ENCODE measurements at places on chromosomes 5 and 9. TPM values are rescaled to one million over a fixed set of nuclear protein-coding genes. Genes with fewer than 3 reads are reported as not detected.

DNA sequence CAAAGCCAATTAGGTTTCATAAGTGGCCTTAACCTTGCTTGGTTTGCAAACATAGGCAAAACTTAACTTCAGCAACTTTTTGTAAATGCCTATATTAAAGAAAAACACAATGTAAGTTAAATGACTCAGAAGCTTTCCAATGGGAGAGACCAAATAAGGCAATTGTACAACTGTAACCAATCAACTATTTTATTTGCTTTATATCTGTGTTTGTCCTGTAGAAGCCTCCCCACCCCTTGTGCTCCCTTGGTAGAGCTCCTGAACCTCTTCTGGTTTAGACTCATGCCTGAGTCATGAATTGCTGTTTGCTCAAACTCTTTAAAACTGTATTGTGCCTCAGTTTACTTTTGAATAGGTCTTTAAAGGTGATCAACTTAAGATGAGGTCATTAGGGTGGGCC is 3.0 kb upstream of the C1QTNF3 start:
- DNase-seq = no peak
- no peaks in the 10 kb centered on the region for H3K36me3 ChIP-seq
- no peaks in the 10 kb centered on the region for H3K27me3 ChIP-seq
- no peak overlapping the region for H3K4me3 ChIP-seq
- H3K4me1 ChIP-seq = peaks cover 14% of the 10 kb centered on the region

DNA sequence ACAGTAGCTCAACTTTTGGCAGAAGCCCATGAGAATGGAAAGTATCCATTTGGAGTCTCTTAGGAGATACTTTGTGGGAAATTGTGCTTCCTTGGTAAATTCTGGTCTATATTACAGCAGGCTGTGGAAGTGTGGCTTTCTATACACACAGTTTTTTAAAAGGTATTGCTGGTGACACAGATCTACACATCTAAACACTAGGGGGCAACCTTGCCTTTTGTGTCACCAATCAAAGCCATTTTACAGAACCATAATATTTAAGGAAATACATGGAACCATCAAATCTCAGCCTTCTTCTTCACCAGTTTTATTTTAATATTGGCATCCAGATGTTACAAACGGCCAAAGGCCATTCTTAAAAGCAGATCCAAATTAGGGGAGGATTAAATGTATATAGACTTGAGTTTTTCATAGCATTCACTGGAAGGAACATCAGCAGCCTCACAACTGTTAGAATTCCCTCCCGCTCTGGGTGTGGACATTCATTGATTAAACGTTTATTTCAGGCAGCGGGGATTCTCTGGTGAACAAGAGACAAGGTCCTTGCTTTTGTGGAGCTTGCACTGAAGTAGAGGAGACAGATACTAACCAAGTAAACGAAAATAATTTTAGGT is 132.4 kb upstream of the EPB41L4A start:
- no peak overlapping the region for H3K27ac ChIP-seq
- no peaks in the 10 kb centered on the region for H3K27me3 ChIP-seq
- no peak overlapping the region for H3K4me3 ChIP-seq
- H3K4me1 ChIP-seq = no peaks in the 10 kb centered on the region
- H3K36me3 ChIP-seq = no peaks in the 10 kb centered on the region
- no peak for DNase-seq

IFNW1 gene
- total RNA-seq = not detected

DNA sequence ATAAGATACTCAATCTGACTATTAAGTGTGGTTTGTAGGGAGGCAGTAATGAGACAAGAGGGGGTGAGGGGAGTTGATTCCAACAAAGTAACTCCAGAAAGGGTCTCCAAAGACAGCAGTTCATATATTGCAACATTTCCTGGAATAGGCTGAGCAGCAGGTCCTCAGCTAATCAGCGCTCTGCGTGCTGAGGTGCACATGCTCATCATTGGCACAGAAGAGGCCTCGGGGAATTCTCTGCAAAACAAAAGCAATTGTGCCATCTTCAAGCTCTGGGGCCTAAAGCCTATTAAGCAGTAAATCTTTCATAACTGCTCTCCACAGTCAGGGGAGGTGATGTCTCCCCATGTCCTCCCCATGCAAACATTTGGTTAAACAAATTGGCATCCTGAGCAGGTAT is 357.3 kb downstream of the SPOCK1 start:
- H3K27me3 ChIP-seq = no peaks in the 10 kb centered on the region
- H3K4me1 ChIP-seq = no peaks in the 10 kb centered on the region
- H3K27ac ChIP-seq = no peak overlapping the region
- DNase-seq = no peak
- H3K4me3 ChIP-seq = no peak overlapping the region

DNA sequence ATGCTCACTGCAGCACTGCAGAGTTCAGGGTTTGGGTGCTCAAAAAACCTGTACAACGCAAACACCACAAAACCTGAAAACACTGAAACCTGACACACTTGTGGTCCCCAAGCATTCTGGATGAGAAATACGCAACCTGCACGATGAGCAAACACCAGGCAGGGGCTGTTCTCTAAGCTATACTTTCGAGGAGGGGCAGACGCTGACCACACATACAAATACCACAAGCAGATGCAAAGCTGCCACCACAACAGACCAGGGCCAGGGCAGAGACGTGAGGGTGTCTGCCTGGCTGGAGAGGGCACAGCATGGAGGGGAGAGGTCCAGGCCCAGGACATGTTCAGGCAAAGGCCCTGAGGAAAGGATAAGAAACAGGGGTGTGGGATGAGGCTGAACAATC is 23.0 kb downstream of the BARHL1 start:
- H3K27me3 ChIP-seq = no peaks in the 10 kb centered on the region
- H3K4me1 ChIP-seq = no peaks in the 10 kb centered on the region
- H3K36me3 ChIP-seq = peaks cover 11% of the 10 kb centered on the region
- no peak for DNase-seq

GFRA3 gene
- total RNA-seq = not detected

DNA sequence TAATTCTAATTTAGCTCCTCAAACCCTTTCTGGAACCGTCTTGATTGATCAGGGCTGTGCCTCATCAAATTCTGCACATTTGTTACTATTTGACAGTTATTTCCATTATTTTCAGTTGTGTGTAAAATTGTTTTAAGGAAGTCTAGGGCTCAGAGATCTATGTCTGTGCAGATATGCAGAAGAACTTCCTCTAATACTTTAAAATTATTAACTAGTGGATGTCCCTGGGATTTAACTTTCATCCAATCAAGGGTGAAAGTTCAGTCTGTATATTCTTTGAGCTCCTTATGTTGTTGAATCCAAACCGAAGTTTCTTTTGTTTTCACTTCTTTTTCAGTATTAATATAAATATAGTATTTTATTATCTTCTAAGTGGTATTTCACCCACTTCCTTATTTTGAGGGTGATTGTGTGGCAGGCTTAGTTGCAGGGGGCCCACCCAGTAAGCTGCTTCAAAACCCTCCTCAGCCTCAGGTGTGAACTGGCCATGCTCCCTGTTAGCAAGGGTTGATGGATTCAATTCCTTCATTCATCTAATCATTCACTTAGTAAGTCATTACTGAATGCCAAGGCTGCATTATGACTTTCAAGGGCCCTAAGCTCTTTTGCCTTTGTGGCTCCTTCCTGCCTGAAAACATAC is 2.1 kb upstream of the CAMLG start:
- H3K27ac ChIP-seq = no peak overlapping the region
- no peaks in the 10 kb centered on the region for H3K27me3 ChIP-seq
- no peaks in the 10 kb centered on the region for H3K36me3 ChIP-seq
- DNase-seq = no peak

PCDHGB6 gene
- total RNA-seq = 2.9 TPM

DNA sequence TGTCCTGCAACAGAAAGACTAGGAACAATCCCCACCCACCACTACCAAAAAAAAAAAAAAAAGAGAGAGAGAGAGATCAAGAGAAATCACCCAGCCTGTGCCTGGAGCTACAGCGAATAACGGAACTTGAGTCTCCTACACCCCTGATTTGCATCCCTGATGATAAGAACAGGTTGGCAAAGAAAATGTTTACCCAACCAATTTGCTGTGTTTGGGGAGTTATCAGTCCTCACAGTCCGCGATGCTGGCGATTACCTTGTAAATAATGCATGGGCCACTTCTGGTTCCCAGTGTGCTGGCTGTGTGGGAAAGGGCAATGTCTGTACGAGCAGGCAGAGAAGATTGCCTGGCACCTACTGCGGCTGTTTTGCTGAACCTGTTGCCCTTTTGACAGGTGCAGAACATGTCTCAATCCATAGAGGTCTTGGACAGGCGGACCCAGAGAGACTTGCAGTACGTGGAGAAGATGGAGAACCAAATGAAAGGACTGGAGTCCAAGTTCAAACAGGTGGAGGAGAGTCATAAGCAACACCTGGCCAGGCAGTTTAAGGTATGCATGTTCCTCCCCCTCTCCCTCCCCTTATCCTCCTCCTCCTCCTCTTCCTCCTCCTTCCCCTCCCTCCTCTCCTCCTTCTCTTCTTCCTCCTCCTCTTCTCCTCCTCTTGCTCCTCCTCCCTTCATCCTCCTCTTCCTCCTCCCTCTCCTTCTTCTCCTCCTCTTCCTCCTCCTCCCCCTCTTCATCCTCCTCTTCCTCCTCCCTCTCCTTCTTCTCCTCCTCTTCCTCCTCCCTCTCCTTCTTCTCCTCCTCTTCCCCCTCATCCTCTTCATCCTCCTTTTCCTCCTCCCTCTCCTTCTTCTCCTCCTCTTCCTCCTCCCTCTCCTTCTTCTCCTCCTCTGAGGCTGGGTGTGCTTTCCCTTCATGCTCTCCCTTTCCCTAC is 8.3 kb downstream of the OLFM1 start:
- H3K4me1 ChIP-seq = no peaks in the 10 kb centered on the region
- no peaks in the 10 kb centered on the region for H3K36me3 ChIP-seq
- H3K27me3 ChIP-seq = no peaks in the 10 kb centered on the region
- no peak for DNase-seq

SLC6A7 gene
- total RNA-seq = not detected

GRCh38 chr9:121156263-121156731 is 45.4 kb downstream of the RAB14 start:
- no peaks in the 10 kb centered on the region for H3K36me3 ChIP-seq
- H3K27ac ChIP-seq = no peak overlapping the region
- H3K4me1 ChIP-seq = no peaks in the 10 kb centered on the region
- no peaks in the 10 kb centered on the region for H3K27me3 ChIP-seq
- no peak for DNase-seq

- no peaks in the 10 kb centered on the region for H3K4me1 ChIP-seq
- H3K27me3 ChIP-seq = no peaks in the 10 kb centered on the region
- no peak for DNase-seq
- no peaks in the 10 kb centered on the region for H3K36me3 ChIP-seq
- H3K4me3 ChIP-seq = no peak overlapping the region
These were observed 152.3 kb upstream of the ANKH start for GRCh38 chr5:15023846-15024245.

FAM221B gene
- not detected for total RNA-seq
